ENCODE measurements at places on chromosomes 11 and 22.

DNA sequence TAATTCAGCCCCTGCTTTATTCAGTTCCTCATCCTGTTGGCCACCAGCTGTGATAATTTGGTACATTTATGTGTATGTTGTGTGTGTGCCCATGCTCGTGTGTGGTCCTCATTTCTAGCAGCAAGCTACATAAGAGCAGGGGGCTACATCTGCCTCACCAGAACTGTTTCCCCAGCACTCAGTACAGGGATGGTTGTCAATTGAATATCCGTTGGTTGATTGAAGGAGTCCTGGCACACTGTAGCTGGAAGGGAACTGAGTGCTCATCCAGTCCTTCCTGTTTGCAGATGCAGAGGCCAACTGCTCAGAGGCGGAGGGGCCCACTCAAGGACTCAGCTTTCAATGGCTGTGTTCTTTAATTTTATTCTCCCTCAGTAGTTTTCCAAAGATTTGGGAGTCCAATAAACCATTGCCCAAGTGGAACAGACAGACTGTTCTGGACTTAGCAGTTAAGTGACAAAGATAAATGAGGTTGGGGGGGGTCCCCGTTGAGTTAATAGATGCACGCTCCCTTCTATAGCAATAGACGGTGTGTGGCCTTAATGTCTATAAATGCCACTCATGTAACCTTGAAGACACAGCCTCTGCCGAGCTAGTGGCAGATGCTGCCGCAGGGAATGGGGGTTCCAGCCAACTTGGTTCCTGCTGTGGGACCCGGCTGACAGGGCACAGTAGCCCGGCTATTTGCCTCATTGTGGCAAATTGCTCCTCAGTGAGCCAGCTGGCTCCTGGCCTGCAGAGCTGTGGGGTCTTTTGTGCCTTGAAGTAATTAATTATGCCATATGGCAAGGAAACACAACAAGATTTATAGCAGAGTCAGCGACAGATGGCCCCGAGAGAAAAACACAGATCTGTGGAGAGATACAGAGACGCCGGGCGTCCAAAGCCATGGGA is 71.4 kb upstream of the GRK3 start:
- no peak for DNase-seq

GRCh38 chr22:38352436-38352835 is 35.2 kb upstream of the CSNK1E start:
- DNase-seq, result no peak

DNA sequence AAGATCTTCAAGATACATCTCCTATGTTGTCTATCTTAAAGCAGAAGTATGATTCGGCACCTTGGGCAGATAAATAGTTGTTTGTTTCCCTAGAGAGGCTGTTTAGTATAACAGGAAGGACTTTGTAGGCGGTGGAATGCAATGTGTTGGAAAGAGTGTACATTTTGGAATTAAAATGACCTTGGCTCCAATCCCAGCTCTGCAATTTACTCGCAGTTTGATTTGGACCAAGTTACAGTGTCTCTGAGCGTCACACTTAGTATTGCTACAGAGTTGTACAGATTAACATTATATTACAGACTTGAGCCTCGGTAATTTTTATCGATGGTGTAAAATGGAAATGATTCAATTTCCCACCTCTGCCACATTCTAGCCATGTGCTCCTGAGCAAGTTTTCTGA is 265.3 kb downstream of the OPCML start:
- no peak for DNase-seq

DNA sequence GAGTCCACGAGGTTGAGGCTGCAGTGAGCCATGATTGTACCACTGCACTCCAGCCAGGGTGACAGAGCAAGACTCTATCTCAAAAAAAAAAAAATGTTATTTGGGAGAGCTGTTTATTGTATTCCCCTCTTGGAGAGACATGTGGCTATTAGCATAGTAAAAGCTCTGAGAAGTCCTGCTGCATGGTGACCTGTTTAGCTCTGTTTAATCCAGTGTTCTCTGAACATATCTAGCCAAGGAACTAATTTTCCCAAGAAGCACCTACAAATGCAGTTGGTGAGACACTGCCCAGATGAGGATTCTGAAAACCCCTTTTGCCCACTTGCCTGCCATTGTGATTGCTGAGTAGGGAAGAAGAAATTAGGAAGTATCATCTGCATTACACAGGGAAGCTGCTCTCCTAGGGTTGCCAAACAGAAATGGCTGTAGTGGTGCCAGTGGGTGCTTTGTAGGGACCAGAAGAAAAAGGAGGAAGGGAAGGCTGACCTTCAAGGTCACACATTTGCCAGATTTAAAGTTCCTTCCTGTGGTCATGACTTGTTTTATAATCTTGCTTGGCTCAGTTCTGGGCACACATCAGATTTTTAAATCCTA is 15.7 kb downstream of the TIMP3 start:
- DNase-seq, result no peak

DNA sequence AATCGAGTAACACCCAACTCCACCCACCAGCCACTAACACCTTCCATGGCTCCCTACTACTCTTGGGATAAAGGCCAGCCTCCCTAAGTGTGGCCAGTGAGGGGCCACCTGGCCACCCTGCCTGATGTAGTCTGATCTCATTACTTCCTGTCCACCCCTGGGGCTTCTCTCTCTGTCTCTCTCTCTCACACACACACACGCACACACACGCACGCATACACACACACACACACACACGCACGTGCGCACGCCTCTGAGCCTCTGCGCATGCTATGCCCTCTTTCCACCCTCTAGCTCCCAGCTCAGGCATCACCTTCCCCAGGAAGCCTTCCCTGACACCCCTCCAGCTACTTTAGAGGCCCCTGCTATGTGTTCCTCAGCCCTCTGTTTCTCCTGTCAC is 3.9 kb downstream of the MFNG start:
- no peak for DNase-seq

DNA sequence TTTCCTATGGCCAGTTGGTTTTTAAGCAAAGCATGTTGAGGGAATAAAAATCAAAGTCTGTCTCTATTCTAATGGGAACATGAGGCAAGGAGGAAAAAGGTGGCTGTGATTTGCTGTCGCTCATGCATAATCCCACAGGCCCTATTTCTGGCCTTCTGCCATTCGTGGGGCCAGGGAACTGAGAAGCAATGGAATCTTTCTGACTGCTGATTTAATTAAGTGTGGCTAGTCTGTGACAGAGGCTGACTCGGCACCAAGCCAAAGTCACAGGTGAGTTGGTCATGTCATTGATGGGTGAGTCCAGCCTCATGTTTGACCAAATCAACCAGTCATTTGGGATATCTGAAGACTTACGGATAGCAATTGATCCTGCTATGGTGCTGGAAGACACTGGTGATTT is 429.3 kb upstream of the CADM1 start:
- DNase-seq, result no peak

DNA sequence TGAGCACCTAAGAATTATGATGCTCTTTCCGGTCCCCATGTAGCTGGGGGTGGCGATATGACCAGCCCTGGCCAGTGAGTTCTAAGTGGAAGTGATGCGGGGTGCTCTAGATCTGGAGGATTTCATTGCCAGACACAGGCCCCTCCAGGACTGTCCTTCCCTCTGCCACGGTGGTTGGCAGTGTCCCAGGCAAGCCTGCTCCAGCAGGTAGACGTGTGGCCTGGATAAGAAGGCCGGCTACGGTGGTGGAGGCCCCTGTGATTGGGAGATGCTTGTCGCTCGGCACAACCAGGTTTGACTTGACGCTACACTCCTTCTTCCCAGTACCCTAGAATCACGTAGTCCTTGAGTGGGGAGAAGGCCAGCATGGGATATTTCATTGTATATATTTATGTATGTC is 9.1 kb upstream of the ARHGAP8 start:
- no peak for DNase-seq

GRCh38 chr11:87176044-87176443 is 138.3 kb downstream of the TMEM135 start:
- no peak for DNase-seq

DNA sequence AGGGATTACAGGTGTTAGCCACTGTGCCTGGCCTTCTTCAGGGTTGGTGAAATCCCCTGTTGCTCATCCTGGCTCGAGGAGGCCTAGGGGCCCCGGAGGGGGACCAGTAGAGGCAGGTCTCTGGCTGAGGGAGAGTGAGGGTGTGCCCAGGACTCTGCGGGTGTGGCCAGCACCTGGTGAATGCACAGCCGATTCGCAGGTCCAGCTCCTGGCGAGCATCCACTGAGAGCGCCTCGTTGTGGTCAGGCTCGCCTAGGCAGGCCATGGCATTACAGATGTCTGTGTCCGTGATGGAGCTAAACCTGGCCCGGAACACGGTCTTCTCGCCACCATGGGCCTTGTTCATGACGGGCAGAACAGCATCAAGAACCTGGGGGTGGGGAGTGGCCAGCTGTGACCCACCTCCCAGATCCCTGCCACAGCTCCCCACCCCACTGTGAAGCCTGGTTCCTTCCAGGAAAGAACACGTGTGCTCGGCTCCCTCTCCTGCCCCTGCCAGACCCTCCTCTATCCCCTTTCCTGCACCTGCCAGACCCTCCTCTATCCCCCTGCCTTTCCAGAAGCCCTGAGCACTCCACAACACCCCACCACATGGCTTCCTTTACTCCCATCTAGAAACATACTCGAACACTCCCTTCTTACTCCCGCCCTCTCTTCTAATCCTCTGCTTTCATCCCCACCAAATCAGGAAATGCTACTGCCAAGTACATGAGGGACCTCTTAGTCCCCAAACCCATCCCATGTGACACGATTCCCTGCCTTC is 12.4 kb downstream of the TOP3B start:
- DNase-seq, result no peak

- no peak for DNase-seq
Measured at GRCh38 chr22:49590851-49591445, 236.7 kb downstream of the BRD1 start.

- no peak for DNase-seq
Measured at GRCh38 chr11:71548716-71549151, 514 bp downstream of the KRTAP5-9 start.

- no peak for DNase-seq
Measured at GRCh38 chr11:420911-421321, 6.1 kb upstream of the SIGIRR start.

DNA sequence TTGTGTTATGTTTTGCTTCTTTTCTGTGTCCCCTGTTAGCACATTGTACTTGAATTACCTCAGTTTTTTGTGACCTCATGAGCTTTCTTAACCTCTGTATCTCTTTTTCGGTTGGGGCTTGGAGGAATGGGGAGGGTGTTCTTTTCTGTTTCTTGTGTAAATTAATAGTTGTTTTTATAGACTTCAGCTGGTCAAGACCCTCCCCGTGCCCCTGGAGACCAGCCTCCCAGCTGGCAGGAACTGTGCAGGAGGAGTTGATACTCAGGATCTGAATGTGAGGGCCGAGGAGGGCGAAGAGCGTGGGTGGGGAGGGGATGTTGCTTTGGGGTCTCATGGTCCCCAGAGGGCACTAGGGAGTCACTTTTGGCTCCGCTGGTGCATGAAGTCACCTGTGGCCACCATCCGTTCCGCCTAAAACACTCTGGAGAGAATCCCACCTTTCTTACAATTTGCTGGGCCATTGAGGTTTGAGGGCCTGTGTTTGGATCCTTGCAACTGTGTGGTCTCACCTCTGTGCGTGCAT is 44.3 kb upstream of the NNMT start:
- DNase-seq, result no peak

DNA sequence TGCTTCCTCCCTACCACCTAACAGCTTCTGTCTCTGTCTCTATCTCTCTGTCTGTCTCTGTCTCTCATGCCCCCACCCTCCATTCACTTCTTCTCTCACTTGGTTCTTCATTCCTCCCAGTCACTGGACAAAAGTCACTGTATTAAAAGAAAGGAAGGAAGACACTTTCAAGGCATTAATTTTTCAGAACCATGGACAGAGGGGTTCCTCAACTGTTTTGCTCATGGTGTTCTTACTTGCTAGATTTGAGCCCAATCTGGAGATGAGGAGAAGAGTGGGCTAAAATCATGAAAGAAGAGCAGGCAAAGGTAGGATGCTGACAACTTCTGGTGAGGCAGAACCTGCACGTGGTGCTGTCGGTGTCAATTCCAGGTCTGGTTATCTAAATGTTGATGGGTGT is 116.7 kb upstream of the LARGE1 start:
- no peak for DNase-seq

GRCh38 chr11:120131941-120132644 is 5.8 kb downstream of the TRIM29 start:
- DNase-seq, result no peak

GRCh38 chr11:119024430-119025098 is 6.0 kb downstream of the TRAPPC4 start:
- DNase-seq, result no peak

DNA sequence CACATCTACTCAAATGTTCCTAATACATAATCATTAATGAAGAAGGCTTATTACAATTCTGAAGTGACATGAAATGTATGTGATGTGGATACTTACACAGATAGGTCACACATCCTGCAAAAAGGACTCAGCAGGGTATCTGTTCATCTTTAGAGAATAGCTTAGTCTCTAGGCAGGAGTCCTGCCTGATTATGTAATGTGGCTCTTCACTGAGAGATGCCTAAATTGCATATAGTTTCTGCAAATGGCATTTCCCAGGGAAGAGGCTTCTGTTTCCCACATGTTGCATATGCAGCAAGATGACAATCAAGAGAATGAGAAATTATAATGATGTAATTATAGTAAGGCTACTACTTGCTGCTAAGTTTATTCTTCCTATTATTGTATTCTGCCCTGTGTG is 58.8 kb upstream of the SLC36A4 start:
- DNase-seq, result no peak

GRCh38 chr22:34849965-34850364 is 216.0 kb upstream of the ISX start:
- DNase-seq, result no peak

- no peak for DNase-seq
Measured at GRCh38 chr11:59426361-59427067, at the start of gene OR5A2. Gene OR5A2 (minus strand): TSS chr11:59426413. CDS start chr11:59422953, 3,460 bp downstream.

- DNase-seq, result no peak
Measured at GRCh38 chr22:28978863-28979796, 82.5 kb downstream of the C22orf31 start.

DNA sequence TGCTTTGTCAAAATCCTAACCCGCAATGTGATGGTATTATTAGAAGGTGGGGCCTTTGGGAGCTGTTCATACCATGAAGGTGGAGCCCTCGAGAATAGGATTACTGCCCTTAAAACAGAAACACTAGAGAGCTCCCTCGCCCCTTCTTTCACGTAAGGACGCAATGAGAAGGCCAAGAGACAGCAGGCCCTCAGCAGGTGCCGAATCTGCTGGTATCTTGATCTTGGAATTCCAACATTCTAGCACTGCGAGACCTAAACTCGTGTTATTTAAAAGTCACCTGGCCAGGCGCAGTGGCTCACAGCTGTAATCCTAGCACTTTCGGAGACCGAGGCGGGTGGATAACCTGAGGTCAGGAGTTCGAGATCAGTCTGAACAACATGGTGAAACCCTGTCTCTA is 33.1 kb downstream of the LARGE1 start:
- no peak for DNase-seq
